CD4-positive, alpha-beta T cell treated with Interleukin-2 at 100 ng/mL for 4 hours (primary cell): ENCODE measurements at places on chromosomes 16 and 17.
A peak's percentile ranks its signal among the peaks of the same experiment; 100 is the strongest.

DNA sequence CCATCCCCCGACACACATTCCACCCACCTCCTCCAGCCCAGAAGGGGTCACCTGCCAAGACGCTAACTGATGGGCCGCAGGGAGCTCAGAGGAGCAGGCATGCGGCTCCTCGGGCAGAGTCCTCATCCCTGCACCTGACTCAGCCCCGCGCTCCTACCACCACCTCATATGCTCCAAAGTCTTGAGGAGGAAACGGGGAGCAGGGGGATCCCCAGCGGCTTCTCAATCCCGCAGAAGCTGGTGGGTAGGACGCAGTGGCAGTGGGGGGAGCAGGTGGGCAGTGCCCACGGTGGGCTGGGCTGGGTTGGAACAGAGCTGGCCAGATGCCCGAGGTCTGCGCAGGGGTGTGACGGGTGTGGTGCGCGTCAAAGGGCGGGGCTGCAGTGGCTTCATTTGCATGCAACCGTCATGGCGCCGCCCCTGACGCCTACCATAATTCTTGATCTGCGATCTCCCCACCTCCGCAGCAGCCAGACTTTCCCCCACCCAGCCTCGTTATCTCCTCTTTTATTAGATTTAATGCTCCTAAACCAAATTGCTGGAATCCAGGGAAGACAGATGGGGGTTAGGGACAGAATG lies 39.0 kb upstream of the EMP2 start:
- DNase-seq, result no peak

DNA sequence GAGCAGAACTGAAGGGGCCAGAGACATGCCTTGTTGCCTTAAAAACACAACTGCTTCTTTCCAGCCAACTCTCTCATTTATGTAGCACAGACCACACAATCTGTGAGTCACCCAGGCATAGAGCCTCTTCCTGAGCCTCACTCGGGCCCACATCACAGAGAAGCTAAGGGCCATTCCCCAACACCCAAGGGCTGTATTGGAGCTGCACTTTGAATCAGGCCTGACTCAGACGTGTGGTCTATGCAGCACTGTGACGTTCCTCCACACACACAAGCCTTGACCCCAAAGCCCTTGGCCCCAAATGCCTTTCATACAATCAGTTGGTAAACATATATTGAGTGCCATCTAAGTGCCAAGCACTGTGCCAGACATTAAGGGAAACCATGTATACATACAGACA lies 308.9 kb upstream of the DYNLRB2 start:
- DNase-seq, result no peak

DNA sequence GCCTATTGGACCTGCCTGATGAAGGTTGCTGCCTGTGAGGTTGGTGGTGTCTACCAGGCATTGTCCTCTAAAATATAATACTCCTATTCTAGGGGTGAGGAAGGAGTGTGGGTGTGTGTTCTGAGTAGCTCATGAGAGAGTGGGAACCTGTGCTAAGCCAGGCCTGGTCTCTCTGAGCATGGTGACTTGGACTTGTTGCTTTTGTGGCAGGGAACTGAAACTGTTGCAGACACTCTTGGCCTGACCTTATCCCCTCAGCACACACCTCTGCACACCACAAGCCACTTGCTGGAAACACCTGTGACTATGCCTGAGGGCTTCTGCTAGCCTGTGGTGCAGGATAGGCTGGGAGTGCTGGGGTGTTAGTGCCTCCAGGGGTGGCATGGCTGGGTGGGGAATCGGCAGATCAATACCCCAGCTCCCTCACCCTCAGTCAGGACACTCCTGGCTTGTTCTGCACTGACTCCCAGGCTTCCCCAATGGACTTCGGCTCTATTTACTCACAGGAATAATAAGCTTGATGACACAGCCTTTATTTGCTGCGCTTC lies 29.9 kb downstream of the PLCG2 start:
- peak; percentile 22 for DNase-seq

DNA sequence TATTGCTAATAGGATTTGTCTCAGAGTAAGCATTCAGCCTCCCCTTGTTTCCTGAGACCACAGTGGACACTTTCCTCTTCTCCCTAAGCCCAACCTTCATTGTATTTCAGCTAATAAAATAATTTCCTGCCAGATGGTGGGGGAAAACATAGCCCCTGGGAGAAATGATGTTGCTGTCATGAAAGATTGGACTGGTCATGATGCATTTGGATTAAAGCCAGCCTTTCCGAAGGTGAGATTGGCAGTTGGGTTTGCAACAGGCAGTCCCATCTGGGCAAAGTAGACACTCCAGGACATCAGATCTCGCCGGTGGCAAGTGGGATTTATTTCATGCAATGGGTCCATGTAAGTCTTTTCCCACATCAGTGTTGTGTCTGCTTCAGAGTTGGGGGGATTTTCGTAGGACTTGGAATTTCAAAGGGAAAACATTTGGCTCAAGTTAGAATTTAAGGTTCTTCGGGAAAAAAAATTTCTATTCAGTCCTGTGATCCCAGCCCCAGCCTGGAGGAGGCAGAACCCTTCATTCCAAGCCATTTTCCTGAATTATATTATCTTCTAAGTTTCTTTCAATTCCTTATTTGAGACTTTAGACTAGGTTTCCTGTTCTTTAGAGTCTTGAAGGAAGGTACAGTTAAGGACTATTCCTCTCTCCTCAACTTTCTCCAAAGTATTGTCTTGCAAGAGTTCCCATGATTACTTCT lies 391.7 kb downstream of the XYLT1 start:
- no peak for DNase-seq

- DNase-seq, result no peak
These were observed 11.2 kb upstream of the SMIM5 start for GRCh38 chr17:75622076-75622475.

- no peak for DNase-seq
These were observed 107.0 kb downstream of the CRLF3 start for GRCh38 chr17:30717291-30718098.

DNA sequence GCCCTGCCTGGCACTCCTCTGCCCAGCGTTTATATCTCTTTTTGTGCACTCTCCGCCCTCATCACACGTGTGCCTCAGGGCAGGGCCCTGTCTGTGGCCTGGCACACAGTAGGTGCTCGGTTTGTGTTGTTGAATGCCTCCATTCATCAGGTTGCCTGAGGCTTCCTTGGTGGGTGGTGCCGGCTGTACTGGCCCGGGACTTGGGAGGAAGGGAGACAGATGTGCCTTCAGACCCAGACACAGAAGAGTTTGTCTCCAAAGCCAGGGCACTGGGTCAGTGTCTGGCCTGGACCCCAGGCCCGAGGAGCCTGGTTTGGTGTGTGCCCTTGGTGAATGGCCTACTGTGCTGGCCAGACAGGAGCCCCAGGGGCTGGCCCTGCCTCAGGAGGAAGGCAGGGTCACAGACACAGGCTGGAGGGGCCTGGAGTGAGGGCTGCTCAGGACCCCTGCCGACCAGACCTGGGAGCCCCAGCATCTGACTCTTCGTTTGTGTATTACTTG lies 71.6 kb downstream of the RAI1 start:
- DNase-seq, result no peak

- DNase-seq, result no peak
These were observed 3.7 kb downstream of the C16orf89 start for GRCh38 chr16:5062051-5062450.

GRCh38 chr17:32958418-32958817 lies 30.5 kb downstream of the TMEM98 start:
- no peak for DNase-seq

- no peak for DNase-seq
These were observed 64.6 kb upstream of the IRX3 start for GRCh38 chr16:54351171-54351570.

GRCh38 chr17:2244545-2245525 lies 58.8 kb downstream of the SMG6 start:
- DNase-seq, result peak; percentile 84

- no peak for DNase-seq
These were observed 14.3 kb downstream of the PIK3R5 start for GRCh38 chr17:8951206-8951605.

DNA sequence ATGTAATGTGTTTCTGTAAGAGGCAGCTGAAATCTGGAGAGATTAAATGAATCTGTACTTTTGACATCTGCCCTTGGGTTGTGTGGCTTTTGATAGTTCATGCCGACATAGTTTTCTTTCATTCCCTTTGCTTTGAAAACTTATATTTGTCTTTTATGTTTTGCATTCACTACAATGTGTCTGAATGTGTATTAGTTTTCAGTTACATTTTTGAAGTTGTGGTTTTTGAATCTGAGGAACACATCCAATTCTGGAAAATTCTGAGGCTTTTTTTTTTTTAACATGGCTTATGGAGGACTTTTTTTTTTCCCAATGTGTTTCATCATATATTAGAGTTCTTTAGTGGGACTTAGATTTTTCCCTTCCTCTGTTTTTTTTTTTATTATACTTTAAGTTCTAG lies 683.7 kb upstream of the SOX9 start:
- no peak for DNase-seq

GRCh38 chr17:73924114-73924908 lies 279.2 kb upstream of the RPL38 start:
- no peak for DNase-seq

GRCh38 chr17:28227316-28228108 lies 91.5 kb upstream of the TMEM97 start:
- no peak for DNase-seq

GRCh38 chr17:58335779-58336455 lies 7.3 kb upstream of the TSPOAP1 start:
- peak; percentile 81 for DNase-seq

DNA sequence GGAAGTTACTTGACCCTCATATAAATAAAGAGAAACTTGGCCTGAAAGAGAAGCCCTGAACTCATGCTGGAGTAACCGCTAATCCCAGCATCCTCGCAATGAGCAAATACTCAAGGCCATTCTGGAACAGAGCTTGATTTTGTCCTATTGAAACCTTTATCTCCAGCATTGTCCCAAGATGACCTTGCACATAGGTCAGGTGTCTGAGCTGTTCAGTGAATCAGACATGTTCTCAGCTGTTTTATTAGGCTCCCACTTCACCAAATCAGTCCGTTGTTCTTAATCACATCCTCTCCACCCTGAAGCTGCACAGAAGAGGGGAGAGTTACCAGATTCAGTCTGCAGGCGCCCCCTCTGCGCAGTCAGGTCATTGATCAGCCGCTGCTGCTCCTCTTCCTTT lies 9.1 kb upstream of the MYH1 start:
- DNase-seq, result no peak

DNA sequence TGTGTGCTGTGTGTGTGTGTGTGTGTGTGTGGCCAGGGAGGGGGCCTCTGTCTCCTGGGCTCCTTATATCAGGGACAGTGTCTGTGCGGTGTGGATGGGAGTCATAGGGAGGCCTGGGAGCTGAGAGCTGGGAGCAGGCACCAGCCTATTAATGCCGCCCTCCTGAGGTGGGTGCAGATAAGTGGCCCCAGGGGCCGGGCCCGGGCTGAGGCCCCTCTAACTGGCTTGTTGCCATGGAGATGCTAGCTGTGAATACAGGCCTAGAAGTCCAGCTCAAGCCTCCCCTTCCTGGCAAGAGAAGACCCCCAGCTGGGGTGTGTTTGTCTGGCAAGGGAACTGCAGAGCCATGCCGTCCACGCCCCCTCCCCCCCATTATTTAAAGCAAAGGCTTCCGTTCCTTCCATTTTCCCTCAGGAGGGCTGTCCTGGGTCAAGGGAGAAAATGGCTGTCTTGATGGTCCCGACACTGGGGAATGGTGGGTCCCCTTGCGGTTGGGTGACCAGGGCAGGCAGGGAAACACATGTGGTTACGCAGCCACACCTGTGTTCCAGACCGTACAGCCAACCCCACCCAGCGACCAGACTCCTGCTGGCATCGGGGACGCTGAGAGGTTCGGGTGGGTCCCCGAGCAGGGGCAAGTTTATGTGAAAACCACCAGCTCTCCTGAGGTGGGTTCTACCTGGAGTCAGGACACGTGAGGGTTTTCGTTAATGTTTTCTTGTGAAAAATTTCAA lies 141.1 kb downstream of the MRM1 start:
- DNase-seq, result no peak

GRCh38 chr16:50195276-50195675 lies 42.2 kb downstream of the TENT4B start:
- no peak for DNase-seq

DNA sequence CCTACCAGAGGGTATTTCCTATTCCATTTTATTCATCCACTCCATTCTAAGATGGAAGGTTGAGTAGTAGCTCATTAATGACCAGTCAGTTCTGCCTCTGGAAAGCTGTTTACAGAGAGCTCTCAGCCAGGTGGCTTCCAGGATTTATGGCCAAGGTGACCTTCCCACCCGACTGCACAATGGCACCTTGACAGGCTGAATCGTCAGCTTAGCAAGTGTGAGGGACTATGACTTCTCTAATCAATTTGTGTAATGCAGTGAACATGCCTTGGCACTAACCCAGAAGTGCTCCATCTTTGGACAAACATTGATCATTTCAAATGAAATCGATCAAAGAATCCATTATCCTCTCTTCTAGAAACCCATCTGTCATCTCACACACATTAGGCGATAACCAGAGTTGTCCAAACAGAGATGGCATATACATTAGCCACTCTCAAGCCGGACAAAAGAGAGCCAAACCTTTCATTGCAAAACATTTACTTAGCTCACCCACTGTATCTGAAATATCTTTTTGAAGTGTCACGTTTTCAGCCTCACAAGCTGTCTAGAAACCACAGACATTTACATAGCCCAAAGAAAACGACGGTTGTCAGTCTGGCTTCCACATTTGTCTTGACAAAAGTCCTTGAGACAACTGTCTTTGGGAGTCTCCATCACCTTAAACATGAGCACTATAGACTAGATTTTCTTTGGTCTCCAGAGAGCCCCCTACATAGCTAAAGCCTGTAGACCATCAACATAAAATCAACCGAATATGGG lies 35.6 kb downstream of the CLEC3A start:
- DNase-seq, result no peak

GRCh38 chr17:7285679-7286078 lies 4.2 kb downstream of the SLC2A4 start:
- no peak for DNase-seq

DNA sequence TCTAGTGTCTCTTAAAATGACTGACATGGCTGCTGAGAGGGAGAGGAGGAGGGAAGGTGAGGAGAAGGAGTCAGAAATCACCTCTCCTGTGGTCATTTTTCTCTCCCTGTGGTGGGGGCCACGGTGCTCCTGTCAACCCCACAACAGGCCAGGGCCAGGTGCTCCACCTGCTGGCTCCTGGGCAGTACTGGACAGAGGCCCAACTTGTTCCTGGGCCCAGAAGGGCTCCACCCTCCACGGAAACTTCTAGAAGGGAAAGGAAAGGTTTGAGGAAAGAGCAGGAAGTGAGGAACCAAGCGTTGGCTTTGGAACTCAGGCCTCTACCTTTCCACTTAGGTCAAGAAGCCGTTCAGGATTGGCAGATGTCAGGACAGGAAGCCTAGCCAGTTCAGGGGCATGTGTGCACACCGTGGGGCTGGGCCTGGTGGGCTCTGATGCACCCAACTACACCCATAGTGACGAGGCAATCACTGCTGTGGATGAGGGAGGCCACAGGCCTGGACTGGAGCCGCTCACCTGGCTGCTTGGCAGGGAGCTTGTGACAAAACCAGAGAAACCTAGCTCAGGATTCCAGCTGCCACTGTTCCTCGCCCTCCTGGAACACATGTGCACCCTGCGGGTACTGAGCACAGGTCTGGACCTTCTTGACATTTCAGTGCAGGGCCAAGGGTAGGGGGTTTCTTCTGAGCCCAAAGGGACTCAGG lies 36.1 kb downstream of the WNT3 start:
- DNase-seq, result no peak
